SK-N-DZ (cell line): ENCODE measurements at places on chromosomes 5 and 9.

DNA sequence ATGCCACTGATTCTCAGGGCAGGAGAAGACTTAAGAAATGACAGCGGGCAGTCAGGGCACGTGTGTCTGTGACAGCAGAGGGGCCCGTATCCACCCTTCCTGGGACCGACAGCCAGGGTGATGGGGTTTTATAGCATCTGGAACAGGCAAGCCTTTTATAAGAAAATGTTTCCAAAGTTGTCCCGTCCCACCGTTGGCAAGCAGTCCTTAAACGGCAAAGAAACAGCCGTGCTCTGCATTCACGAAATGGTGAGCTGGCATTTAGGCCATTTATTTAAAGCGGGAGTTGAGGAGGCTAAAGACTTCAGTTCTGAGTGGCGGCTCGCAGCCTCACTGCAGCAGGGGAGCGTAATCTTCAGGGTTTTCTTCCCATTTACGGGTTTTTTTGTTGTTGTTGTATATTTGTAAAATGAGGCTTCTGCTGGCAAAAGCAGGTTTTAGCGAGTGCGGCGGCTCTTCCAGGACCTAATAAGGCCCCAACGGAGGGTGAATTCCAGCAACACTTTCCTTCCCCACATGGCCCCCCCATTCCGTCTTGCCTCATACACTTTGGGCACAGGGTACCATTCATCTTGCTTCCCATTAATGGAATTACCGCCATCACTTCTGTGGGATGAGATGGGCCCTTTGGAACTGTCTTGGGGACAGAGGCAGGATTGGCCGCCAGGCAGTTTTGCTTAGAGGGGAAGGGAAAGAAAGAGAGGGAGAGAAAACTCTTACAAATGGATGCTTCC, 15.8 kb downstream of the NEK6 start:
- no peak for DNase-seq

- no peak for DNase-seq
Measured at GRCh38 chr9:68933434-68934328, 80.2 kb downstream of the PRKACG start.

DNA sequence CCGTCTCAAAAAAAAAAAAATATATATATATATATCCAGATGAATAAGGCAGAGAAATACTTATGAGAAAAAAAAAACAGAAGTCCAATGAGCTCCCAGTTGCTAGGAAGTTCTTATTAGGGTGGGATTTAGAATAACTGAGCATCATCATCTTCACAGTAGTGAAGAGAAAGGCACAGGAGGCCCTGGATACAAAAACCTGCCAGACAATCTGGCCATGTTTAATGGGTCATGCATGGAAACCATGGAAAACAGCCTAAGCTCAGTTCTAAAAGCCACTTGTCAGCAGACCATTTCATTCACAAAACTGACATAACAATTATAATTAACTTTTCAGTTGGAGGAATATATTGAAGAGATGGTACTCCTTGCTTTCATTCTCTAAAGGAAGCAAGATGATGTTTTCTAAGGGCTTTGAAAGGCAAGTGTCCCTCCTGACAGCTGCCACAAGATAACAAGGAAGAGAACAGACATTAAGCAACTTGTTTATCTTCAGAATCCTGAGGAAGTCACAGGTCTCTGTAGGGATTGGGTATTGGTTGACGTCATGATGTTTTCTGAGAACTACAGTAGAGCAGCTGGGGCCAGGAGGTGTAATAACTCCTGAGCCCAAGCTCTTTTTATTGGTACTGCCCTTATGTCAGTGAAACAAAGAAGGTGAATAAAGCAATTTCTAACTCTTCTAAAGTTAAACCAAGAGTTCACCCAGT, 463.1 kb downstream of the DMAC1 start:
- DNase-seq: no peak

- DNase-seq: no peak
Measured at GRCh38 chr9:37369671-37370070, 52.8 kb upstream of the GRHPR start.

DNA sequence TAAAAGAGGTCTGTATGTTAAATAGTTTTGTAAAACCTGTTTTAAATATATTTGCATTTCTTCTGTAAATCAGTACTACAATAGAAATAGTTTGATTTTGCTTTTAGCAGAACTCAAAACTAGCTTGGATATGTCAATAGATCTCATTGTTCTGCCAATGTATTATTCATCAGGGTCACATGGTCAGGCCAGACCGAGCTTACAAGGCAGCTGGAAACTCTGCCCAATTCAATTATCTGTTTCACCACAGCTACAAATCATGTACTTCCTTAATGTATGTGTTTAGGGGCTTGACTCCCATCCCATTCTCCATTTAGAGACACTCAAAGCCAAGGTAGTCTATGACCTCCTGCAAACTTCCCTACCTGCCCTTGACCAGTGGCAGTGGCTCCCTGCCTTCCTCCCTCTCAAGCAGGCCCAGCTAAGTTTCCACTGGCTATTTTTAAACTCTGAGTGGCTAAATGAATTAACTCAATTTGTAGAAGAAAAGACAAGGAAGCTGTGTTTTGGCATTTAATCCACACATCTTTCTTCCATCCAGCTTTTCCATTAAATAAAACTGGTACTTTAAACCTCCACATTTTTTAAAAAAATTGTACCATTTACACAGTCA, 46.4 kb upstream of the SELENOP start:
- peak; percentile 57 for DNase-seq

GRCh38 chr5:38926121-38926520, 80.3 kb downstream of the OSMR start:
- no peak for DNase-seq

DNA sequence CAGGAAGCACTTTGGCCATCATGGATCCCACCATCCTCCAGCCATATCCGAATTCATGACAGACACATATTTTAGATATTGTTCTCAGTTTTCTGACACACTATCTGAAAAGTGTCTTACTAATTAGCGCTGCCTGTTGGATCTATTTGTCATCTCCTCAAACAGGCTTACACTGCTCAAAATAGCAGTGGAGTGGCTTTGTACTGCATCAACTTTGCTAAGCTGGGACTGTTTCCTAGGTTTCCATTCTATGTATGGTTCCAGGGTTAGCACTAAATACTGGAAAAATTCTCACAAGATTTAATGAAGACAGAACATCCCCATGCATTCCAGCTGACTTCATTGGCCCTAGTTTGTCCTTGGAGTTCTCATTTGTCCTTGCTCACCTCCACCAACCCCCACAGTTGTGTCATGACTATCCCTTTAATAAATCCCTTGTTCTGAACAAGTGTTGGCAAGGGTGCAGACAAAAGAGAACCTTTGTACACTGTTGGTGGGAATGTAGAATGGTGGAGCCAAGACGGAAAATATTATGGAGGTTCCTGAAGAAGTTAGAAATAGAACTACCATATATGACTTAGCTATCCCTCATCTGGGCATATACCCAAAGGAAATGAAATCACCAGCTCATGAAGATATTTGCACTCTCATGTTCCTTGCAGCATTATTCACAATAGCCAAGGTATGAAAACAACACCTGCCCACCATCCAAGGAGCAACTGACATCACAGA, 136.5 kb upstream of the RAI14 start:
- DNase-seq: no peak

- DNase-seq: no peak
Measured at GRCh38 chr5:176594554-176594953, 15.4 kb downstream of the GPRIN1 start.

GRCh38 chr9:5644501-5644900, 15.6 kb downstream of the RIC1 start:
- DNase-seq: no peak

GRCh38 chr5:40481241-40481640, 198.5 kb upstream of the PTGER4 start:
- no peak for DNase-seq

GRCh38 chr5:55610542-55610941, 75.8 kb upstream of the PLPP1 start:
- no peak for DNase-seq

DNA sequence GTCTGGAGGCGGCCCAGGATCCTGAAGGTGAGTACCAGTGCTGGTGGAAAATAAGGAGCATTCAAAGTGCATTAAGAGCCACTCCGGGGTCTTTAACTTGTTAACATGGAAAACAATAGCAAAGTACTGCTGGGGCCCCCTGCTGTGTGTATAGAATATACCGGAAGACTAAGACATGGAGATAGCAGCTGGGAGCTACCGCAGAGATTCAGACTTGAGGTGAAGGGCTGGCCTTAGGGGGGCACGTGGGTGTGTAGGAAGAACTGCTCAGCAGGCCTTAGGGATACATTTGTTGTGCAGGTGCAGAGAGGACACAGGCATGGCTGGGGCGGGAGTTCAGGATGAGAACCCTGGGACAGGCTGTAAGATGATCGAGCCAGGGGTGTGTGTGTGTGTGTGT, 1.2 kb upstream of the DMRT1 start:
- no peak for DNase-seq

GRCh38 chr5:138489683-138490061, 24.4 kb downstream of the EGR1 start:
- no peak for DNase-seq

- DNase-seq: no peak
Measured at GRCh38 chr5:852431-853401, 1.9 kb upstream of the ZDHHC11 start.

GRCh38 chr5:1723476-1723875, 76.2 kb downstream of the MRPL36 start:
- DNase-seq: no peak

DNA sequence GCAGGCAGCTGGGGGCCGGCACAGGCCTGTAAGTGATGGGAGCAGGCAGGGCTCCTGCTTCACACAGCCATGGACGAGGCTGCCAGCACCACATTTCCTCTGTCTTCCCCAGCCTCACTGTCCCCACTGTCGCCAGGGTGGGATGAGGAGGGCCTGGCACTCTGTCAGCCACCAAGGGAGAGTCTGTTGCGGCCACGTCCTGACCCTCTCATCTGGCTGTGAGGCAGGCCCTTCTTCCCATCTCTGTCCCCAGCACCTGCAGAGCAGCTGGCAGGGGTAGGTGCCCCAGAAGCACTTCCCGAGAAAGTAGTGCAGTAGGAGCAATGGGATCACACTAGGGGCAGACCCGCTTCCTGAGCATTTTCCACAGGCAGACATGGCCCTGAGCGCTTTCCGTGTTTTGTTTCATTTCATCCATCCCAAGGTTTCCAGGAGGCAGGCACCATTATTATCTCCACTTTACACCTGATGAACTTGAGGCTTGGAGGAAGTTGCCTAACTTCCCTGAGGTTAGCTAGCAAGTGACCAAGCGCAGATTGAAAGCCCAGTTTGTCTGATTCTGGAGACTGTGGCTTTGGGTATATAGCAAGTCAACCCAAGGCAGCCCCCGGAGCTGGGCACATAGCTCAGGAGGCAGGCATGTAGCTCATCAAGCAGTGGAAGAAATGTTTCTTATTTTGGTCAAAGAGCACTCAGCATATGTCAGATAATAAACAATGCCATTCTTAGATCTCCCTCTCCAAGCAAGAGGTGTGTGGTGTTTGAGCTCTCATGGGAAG, 202.4 kb downstream of the DAB2IP start:
- no peak for DNase-seq

- DNase-seq: no peak
Measured at GRCh38 chr5:133129950-133130349, 78.1 kb downstream of the HSPA4 start.

GRCh38 chr5:8239198-8239597, 370.2 kb downstream of the MTRR start:
- DNase-seq: no peak

GRCh38 chr9:125558453-125559092, 148.4 kb downstream of the MAPKAP1 start:
- peak; percentile 75 for DNase-seq

DNA sequence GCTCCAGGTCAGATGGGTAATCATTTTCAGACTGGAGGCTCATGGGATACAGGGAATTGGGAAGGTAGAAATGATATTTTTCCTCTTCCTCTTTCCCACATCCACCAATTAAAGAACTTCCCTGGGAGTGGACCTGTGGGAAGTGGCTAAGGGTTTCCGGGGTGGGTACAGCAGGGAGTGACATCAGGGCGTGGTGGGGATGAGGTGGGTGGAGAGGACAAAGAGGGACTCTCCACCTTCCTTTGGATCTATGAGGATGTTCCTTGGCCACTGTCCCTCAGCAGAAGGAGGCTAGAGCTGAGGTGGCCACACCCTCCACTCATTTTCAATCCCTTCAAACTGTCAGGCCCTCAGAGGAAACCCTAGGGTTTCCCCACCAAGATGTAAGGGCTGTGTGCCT, 54.7 kb downstream of the IRF1 start:
- no peak for DNase-seq

DNA sequence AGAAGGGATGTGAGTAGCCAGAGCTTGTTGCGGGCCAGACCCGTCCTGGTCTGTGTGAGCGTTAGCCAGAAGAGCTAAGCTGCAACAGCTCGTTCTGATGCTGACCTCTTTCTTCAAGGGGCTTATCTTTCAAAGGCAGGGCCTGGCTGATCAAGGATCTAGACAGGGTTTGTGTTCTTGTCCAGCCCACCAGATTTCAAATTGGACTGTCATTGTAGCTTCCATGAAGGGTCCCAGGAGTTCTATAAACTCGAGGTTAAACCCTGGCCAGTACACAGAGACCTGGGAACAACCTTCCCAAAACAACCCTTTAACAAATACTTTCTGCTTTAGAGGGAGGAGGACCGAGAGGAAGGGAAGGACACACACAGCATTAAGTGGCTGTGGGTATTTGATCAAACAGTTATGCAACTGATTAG, 153.0 kb upstream of the TUT7 start:
- DNase-seq: no peak

GRCh38 chr5:109496112-109496511, 86.3 kb upstream of the PJA2 start:
- DNase-seq: no peak

DNA sequence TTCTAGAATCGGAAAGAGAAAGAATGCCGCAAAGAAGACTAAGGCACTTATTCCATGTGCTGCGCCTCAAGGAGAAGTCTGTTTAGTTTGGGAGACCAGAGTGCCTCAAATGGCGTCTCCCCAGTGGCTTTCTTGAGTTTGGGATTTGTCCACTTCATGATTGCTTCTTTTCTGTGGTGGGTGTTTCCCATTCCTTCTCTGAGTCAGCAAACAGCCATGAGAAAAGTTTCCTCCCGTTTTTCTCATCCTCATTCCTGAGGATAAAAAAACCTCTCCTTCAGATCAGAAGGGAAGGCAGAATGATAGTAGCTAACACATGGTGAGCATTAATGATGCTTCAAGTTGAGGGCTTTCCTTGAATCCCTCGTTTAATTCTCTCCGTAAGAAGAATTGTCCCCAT, 275.9 kb upstream of the WWC1 start:
- no peak for DNase-seq

- no peak for DNase-seq
Measured at GRCh38 chr9:6877671-6878161, 119.9 kb downstream of the KDM4C start.

- no peak for DNase-seq
Measured at GRCh38 chr5:178386336-178386931, 153.8 kb upstream of the PHYKPL start.

GRCh38 chr5:135034236-135034962, 371 bp upstream of the PITX1 start:
- no peak for DNase-seq

- no peak for DNase-seq
Measured at GRCh38 chr5:44942524-44943001, 133.8 kb downstream of the MRPS30 start.

DNA sequence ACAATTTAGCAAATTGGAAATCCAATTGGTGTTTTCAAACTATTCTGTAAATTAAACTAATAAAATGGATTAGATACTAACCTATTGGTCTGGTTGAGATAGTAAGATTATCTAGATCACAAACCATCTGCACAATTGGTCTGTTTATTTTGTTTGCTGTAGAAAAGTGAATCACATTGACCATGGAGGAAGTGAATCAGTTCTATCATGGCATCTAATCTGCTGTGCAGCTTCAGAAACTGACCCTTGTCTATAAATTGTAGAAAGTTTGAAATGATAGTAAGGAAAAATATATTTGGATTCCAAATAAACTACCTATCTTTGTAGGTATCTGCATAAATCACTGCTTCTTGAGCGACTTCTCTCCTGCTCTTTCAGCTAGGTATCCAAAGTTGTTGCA, 1865.4 kb downstream of the MAT2B start:
- DNase-seq: no peak
